ENCODE measurements at places on chromosomes 11 and 22.

GRCh38 chr11:44000731-44001130 lies 47.0 kb upstream of the ACCSL start:
- no peak for DNase-seq

DNA sequence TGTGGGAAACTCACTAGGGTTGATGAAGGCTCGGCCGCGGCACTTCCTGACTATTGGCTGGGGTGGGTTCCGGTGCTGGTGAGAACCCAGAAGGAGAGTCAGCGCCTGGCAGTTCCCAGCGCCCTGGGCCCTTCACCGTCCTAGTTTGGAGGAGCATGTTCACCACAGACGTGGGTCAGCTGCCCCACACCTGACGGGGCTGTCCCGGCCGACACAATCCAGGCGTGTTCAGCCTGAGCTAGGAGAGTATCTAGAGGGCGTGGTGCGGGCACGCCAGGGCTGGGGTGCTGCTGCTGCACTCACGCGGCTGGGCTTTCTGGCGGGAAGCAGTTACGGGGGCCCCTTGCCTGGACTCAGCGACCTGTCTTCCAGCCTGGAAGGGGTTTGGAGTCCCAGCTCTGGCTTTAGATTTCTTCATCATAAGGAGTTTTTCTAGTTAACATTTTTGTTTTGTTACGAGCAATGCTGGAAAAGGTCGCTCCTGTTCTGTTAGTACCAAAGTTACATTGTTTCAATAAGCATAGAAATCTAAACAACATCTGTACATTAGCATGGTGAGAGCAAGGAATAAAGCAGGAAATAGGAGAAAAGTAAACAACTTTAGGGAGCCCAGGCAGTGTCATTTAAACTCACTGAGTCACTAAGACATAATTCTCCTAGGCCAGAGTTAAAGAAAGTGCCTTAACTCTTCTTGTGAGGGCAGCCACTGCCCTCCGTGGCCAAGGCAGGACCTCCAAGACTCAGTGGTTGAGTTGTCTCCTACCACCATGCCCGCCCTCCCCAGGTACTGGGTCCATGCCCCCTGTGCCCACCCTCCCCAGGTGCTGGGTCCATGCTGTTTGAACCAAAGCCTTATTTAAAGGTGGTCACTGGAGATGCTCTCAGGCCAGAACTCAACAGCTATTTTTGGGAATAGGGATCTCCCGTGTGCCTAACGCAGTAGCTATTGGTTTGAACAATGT lies 12.1 kb upstream of the ADORA2A start:
- no peak for DNase-seq

- DNase-seq: no peak
Observed at GRCh38 chr11:69155302-69156234, at the start of gene SMIM38. TSS of gene SMIM38 (plus strand) at chr11:69155935. CDS start at chr11:69157847, 1,912 bp downstream.

- DNase-seq: no peak
Observed at GRCh38 chr11:130020323-130020722, 17.7 kb upstream of the PRDM10 start.

DNA sequence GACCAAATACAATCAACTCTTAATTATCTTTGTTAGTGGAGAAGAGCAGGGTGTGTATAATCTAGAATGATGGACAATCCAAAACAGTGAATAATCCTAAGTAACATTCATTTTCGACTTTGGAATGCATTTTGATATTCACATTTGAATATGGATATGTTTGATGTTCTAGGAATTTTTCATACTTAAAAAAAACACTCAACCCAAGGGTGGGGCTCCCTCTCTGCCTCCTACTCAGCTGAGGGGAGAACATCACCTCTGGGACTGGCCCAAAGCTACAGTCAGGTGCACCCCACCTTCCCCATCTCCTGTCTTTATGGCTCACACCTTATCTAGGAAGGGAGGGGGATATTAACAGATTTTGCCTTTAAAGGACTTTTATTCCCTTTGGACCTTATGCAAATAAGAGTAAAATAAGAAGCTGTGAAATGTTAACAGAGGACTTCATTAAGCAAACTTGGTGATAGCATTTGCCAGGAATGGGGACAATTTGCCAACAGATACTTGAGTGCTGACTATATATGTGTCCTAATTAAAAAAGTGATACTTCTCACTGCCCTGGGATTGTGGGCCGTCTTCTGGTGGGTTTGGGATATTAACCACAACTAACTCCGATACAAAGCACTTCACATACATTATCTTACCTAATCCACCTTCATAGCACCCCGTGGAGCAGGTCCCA lies 187.0 kb downstream of the ST3GAL4 start:
- no peak for DNase-seq

GRCh38 chr11:71383461-71383860 lies 64.7 kb downstream of the DHCR7 start:
- DNase-seq: no peak

- DNase-seq: no peak
Observed at GRCh38 chr11:125102510-125102909, 8.9 kb downstream of the TMEM218 start.

- no peak for DNase-seq
Observed at GRCh38 chr11:35276396-35277145, 137.6 kb downstream of the CD44 start.

DNA sequence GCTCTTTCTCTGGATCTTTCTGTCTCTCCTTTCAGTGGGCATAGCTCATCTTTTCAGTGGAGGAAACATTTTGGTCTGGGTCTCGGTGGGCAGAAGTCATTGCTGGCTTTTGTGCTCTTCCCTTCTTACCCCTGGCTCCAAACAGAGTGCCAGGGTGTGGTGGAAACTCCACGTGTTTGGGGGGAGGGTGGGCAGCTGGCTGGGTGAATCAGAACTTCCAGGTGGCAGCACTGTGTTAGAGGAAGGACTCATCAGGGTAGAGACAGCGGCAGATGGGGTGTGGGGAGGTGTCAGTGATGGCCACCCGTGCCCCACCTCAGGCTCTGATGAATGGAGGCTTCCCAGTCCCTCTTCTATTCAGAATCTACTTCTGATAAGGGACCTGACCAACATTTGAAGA lies 114.0 kb downstream of the GRIK4 start:
- no peak for DNase-seq

GRCh38 chr22:23501261-23501619 lies 78.8 kb downstream of the IGLL1 start:
- DNase-seq: no peak

- DNase-seq: peak; percentile 9
Observed at GRCh38 chr22:45834241-45834640, 142.7 kb downstream of the WNT7B start.

DNA sequence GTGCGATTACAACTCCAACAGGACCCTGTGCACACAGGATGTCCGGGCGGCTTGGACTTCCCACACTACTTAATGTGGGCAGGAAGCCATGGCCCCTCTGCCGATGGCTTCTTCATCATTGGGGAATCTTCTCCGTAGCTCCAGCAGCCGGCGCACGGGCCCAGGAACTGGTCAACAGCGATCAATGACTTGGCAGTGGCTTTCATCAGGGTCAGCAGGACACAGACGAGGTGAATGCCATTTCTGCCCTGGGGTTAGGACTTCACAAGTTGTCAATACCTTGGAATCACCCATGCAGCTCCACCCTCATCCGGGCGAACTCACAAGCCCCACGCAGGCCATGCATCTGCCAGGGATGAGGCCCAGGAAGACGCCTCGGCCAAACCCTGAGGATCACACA lies 645.7 kb downstream of the BRD1 start:
- DNase-seq: no peak

- no peak for DNase-seq
Observed at GRCh38 chr11:32931606-32932005, 39.0 kb downstream of the QSER1 start.

- DNase-seq: no peak
Observed at GRCh38 chr11:83363312-83363711, 77.1 kb upstream of the CCDC90B start.

- DNase-seq: no peak
Observed at GRCh38 chr11:72951193-72951592, 137.0 kb downstream of the ATG16L2 start.

DNA sequence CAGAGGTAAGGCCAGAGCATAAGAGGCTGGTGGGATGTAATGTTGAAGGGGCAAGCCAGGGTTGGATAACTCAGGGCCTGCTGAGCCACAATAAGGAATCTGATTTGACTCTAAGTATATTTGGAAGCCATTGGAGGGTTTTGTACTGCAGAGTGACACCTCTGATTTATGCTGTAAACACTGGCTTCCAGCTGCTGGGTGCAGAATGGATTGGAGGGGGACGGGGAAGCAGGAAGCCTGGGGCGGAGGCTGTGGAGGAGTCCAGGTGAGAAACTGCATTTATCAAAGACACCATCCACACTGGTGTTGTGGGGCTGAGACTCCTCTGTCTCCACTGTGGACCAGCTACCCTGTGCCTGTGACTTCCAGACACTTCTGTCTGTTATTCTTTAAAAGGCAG lies 26.8 kb downstream of the MIAT start:
- no peak for DNase-seq

- DNase-seq: no peak
Observed at GRCh38 chr22:19910180-19910744, 31.3 kb upstream of the COMT start.

GRCh38 chr11:44823868-44824267 lies 97.1 kb downstream of the TSPAN18 start:
- no peak for DNase-seq

- no peak for DNase-seq
Observed at GRCh38 chr22:46355369-46355995, 20.0 kb downstream of the TRMU start.

DNA sequence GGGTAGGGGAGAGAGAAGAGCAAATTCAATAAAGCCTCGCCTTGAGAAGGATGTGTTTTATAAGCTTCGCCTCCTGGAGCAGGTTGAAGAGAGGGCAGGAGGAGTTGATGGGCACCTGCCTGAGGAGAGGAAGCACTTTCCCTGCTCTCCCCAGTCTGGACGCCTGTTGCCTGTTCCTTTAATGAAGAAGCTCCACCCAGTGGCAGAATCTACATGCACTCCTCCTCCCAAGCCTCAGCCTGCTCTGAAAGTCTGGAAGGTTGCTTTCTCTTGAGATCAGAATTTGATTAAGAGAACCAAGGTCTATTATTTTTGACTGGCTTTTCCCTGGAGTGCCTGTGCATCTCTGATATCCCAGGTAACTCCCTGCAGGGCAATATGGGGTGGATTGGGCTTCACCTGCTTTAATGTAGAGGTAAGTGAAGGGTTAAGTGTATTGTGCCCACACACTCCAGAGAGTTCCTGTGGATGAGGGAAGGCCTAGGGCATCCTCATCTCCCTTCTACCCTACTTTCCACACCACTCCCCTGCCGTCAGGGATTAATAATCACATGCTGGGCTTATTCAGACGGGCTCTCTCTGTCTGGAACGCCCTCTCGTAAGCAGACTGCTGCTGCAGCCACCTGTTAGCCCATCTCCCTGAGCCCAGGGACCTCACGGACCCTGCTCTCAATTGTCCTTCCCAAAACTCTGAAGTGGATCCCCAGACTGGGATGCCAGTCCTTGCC lies 22.3 kb downstream of the NTM start:
- no peak for DNase-seq

DNA sequence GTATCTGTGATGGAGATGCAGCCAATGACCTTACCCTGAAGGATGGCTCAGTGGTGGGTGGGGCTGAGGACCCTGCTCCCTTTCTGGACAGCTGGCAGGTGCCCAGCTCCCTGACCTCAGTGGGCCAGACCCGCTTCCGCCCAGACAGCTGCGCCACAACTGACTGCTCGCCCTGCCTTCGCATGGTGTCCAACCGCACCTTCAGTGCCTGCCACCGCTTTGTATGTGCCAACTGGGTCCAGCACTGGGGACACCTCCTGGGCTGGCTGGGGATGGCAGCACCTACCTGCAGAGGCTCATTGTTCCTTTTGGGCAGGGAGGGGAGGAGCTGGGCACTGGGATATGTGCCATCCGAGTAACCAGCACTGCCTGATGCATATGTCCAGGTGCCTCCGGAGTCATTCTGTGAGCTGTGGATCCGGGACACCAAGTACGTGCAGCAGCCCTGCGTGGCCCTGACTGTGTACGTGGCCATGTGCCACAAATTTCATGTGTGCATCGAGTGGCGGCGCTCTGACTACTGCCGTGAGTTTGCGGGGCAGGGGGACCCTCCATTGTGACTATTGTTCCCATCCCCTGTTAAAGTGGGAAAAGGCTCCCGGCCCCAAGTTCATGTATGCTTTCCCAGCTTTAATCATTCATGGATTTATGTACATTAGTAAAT lies 84.8 kb downstream of the OTOG start:
- no peak for DNase-seq

- no peak for DNase-seq
Observed at GRCh38 chr11:86152006-86152862, 83.3 kb upstream of the PICALM start.

DNA sequence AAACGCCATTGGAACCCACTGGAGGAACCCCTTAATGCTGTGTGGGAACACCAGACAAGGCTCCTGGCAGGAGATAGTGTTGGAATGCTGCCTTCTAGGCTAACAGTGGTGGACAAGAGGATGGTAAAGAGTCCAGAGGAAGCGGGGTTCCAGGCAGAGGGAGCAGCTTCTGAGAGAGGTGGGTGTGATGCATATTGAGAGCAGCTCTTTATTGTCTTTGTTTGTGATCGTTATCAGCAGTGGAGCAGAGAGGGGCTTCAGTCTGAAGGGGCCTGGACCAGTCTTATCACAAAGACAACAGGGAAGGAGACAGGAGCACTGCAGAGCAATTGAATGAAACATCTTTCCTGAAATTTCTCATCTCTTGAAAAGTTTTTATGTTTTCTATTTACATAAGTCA lies 106.8 kb upstream of the PLET1 start:
- no peak for DNase-seq

- DNase-seq: no peak
Observed at GRCh38 chr11:3944198-3944597, 88.7 kb downstream of the STIM1 start.

DNA sequence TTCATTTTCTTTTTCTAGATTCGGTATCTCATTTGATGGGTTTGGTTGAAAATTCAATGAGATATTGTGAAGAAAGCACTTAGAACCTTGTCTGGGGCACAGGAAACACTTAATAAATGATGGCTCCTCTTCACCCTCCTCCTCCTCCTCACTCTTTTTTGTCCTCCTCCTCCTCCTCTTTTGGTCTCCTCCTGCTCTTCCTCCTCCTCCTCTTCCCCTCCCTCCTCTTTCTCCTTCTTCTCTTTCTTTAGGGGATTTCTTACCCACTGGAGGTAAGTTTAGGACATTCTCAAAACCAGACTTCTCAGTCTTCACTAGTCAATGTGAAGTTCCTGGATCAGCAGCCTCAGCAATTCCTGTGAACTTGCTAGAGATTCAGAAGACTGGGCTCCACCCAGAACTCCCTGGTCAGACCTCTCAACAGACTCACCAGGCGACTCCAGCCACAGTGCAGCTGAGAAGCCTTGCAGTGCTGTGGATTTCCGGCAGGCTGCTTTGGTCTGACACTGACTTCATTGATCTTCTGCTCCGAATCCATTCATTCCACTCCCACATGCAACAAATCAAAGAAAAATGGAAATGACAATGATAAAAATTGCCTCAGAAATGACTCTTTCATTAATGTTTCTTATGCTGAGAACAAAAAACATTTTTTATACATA lies 368.6 kb upstream of the B3GAT1 start:
- no peak for DNase-seq

DNA sequence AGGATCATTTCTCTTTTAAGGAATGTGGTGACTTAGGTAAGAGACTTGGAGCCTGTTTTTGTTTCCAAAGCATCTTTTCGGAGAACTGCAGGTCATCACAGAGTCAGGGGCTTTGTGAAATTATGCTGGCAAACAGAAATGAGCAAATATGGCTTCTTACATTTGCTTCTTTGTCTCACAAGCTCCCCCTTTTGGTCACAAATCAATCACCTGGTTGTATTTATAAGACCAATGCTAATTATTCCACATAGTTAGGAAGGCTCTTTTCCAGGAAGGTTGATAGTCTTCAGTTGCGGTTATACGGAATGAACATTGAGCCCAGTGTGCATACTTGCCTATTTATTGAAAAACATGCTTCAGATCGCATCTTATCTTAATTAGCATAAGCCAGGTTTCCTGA lies 34.6 kb upstream of the CEP126 start:
- no peak for DNase-seq
